ENCODE measurements at places on chromosomes 12 and 14.

DNA sequence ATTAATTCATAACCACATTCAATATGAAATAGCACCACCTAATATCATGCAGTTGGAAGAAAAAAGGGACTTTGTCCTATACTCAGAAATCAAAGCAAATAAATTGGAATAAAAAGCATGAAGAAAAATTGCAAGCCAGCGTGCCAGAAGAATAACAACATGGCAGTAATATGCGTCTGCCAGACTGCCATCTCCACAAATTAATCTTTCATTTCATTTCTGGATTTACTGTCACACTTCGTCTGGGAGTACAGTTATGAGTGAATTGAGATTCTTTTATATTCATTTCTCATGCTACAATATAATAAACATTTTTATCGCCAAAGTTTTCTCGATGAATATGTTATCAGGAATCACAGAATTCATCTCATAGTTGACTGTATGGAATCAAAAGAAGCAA lies 1327.7 kb upstream of the SEL1L start:
- no peak for DNase-seq

DNA sequence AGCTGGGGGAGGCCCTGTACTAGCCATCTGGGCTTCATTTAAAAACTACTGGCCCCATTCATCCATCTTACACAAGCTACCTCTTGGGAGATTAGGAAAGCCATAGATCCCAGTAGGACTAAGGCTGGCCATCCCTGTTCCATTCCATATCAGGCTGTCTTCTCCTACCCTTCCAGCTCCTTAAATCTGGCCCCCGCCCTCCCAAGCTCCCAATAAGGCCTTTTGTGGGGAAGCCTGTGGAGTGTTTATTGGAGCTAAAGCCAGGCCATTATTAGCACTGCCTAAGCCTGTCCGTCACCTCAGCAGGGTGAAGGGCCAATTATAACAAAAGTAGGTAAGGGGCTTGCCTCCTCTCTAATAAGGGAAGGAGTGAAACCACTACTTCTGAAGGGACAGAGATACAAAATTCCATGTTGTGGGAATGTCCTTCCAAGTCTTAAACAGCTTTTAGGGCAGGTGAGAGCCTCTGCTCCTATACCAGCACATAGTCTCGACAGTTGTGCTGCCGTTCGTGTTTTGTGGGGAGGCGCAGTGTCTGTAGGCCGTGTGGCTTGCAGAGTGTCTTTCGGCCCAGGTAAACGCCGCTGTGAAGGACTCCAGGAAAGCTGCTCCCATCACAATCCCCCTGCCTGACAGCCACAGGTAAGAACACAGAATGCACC lies 3.7 kb downstream of the MYL6 start:
- no peak for DNase-seq

GRCh38 chr14:75579882-75580281 lies 1.5 kb downstream of the FLVCR2 start:
- DNase-seq, result no peak

GRCh38 chr12:7959701-7960121 lies 23.7 kb upstream of the SLC2A3 start:
- peak; percentile 25 for DNase-seq
